ENCODE measurements at places on chromosomes 3 and 15. TPM values are rescaled to one million over a fixed set of nuclear protein-coding genes. Genes with fewer than 3 reads are reported as not detected.

The CAPN3 gene
- total RNA-seq, result 12.8 TPM

The GPR27 gene
- under 0.01 TPM for total RNA-seq

- no peaks in the 10 kb centered on the region for H3K27me3 ChIP-seq
- no peak for DNase-seq
- H3K4me3 ChIP-seq, result no peak overlapping the region
- no peaks in the 10 kb centered on the region for H3K4me1 ChIP-seq
- no peaks in the 10 kb centered on the region for H3K36me3 ChIP-seq
Measured at GRCh38 chr3:183031826-183032225, 51.5 kb upstream of the DCUN1D1 start.

GRCh38 chr15:91552555-91552954, 301.0 kb upstream of the SLCO3A1 start:
- DNase-seq, result no peak
- no peak overlapping the region for H3K27ac ChIP-seq
- no peaks in the 10 kb centered on the region for H3K4me1 ChIP-seq
- H3K36me3 ChIP-seq, result no peaks in the 10 kb centered on the region
- H3K27me3 ChIP-seq, result no peaks in the 10 kb centered on the region

DNA sequence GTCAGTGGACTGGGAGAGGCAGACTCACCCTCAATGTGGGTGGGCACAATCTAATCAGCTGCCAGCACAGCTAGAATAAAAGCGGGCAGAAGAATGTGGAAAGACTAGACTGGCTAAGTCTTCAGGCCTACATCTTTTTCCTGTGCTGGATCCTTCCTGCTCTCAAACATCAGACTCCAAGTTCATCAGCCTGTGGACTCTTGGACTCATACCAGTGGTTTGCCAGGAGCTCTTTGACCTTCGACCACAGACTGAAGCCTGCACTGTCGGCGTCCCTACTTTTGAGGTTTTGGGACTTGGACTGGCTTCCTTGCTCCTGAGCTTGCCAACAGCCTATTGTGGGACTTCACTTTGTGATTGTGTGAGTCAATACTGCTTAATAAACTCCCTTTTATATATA, 68.0 kb downstream of the CNTN3 start:
- no peaks in the 10 kb centered on the region for H3K36me3 ChIP-seq
- no peak overlapping the region for H3K27ac ChIP-seq
- H3K4me1 ChIP-seq, result no peaks in the 10 kb centered on the region

GRCh38 chr3:159805411-159805772, 183.2 kb upstream of the IL12A start:
- H3K4me3 ChIP-seq, result no peak overlapping the region
- no peaks in the 10 kb centered on the region for H3K36me3 ChIP-seq
- no peak for DNase-seq
- H3K27ac ChIP-seq, result no peak overlapping the region
- H3K27me3 ChIP-seq, result no peaks in the 10 kb centered on the region

DNA sequence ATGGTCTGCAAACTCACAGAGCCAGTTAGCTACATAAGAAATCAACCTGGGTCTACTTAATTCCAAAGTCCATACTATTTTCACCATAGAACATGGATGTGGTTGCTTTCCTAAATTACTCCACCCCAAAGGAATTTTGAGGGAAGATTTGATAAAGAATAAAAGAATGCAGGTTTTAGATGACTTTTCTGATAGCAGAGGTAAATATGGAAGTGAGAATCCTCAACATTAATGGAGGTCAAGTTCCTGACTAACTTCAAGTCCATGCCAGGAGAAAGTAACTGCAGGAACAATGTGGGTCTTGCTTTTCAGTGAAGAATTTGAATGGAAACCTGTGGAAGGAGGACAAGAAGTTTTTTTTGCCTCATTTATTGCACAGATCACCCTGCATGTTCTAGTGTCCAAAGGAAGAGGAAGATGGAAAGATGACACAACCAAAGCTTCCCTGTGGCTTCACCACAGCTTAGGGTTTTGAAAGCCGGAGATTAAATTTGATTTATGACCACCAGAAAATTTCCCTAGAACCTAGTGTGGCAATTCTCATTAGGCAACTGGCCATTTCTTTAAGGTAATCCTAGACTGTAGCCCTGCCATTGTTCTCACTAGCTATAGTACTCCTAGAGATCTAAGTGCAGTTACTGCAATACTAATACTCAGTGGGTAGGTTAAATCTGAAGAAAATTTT, 429.7 kb downstream of the RAP2B start:
- H3K4me1 ChIP-seq, result no peaks in the 10 kb centered on the region

DNA sequence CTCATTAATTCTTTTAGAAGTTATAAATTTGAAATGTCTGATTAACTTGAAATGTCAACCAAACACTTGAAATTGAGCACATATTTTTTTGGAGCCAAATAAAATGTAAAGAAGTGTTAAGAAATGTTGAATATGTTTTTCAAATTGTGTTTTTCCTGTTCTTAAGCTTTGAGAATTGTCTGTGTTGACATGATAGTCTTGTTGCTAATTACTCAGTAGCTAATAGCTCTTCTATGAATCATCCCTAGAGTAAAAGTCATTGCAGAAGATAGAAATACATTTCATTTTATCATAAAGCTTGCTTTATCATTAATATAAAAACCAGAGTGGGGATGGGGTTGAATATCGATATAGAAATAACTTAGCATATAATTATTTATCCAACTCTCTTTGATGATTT, 41.9 kb upstream of the ABHD10 start:
- H3K4me1 ChIP-seq, result no peaks in the 10 kb centered on the region
- no peaks in the 10 kb centered on the region for H3K27me3 ChIP-seq
- H3K36me3 ChIP-seq, result no peaks in the 10 kb centered on the region
- no peak overlapping the region for H3K27ac ChIP-seq
- DNase-seq, result no peak
- H3K4me3 ChIP-seq, result no peak overlapping the region

DNA sequence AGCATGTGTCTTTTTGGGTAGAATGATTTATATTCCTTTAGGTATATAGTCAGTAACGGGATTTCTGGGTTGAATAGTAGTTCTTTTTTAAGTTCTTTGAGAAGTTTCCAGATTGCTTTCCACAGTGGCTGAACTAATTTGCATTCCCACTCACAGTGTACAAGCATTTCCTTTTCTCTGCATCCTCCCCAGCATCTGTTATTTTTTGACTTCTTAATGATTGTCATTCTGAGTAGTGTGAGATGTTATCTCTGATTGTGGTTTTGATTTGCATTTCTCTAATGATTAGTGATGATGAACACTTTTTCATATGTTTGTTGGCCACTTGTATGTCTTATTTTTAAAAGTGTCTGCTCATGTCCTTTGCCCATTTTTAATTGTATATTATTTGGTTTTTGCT, 337.6 kb downstream of the EFHB start:
- no peaks in the 10 kb centered on the region for H3K36me3 ChIP-seq
- no peaks in the 10 kb centered on the region for H3K4me1 ChIP-seq
- no peak overlapping the region for H3K27ac ChIP-seq
- H3K27me3 ChIP-seq, result no peaks in the 10 kb centered on the region

GRCh38 chr15:40454904-40455391, 14.2 kb downstream of the BAHD1 start:
- no peaks in the 10 kb centered on the region for H3K27me3 ChIP-seq
- DNase-seq, result no peak
- H3K4me1 ChIP-seq, result peaks cover 8% of the 10 kb centered on the region
- no peak overlapping the region for H3K27ac ChIP-seq

GRCh38 chr3:125073390-125073905, 17.7 kb upstream of the HEG1 start:
- H3K27ac ChIP-seq, result no peak overlapping the region
- H3K36me3 ChIP-seq, result no peaks in the 10 kb centered on the region
- no peaks in the 10 kb centered on the region for H3K27me3 ChIP-seq
- no peak for DNase-seq
- H3K4me1 ChIP-seq, result no peaks in the 10 kb centered on the region

- H3K27ac ChIP-seq, result no peak overlapping the region
- DNase-seq, result no peak
- no peaks in the 10 kb centered on the region for H3K27me3 ChIP-seq
- no peak overlapping the region for H3K4me3 ChIP-seq
- no peaks in the 10 kb centered on the region for H3K36me3 ChIP-seq
- H3K4me1 ChIP-seq, result peaks cover 15% of the 10 kb centered on the region
Measured at GRCh38 chr15:101124731-101125451, 127.0 kb downstream of the CHSY1 start.

Measured in uterus (tissue), 4 donors.